Ammon's horn (tissue), 1 donor: ENCODE measurements at places on chromosomes 2 and 18.
A peak's percentile ranks its signal among the peaks of the same experiment; 100 is the strongest.

DNA sequence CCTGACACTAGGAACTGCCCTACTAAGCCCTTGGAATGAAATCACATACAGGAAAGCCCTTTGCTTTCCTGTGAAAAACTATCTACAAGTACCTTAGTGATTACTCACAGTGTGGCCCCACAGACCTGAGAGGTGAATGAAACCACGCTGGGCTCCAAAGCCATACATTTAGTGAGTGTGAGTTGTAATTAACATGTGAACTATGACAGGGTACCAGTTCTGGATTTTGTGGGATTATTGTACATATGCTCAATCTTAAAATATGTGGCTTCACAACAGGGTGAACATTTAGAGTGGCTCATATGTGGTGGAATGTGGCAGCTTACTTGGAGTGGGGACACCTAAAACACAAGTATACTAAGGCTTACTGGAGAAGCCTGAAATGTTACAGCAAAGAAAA is 12.3 kb downstream of the KCTD1 start:
- no peak for DNase-seq

GRCh38 chr2:43631618-43632317 is 5.3 kb upstream of the PLEKHH2 start:
- no peak for DNase-seq

DNA sequence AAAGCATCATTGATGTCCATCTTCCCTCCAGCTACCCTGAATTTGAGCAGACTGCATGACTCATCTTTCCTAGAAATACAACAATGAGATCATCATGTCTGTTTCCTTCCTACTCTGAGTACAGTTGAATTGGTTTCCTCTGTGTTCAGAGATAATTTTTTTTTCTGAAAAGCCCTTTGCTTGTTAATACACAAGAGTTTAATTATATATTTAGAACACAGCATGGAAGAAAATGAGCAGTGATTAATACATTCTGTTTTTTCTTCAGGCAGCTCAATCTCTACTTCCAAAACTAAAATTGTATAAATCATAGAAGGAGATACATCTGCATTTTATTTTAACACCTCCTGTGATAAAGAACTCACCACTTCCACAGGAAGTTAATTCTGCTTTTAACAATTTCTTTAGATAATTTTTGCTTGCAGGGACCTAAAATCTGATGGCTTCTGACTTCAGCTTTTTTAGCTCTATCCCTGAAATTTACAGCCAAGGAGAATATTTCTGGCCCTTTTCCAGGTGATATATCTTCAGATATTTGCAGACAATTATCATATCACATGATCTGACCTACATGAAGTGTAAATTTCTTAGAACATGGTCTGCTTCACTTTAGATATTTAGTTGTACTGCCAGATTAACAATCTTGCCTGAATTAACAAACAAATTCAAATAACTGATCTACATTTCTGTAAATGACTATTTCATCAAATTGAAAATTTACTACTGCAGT is 249.0 kb downstream of the TRIB2 start:
- DNase-seq = peak; percentile 17

DNA sequence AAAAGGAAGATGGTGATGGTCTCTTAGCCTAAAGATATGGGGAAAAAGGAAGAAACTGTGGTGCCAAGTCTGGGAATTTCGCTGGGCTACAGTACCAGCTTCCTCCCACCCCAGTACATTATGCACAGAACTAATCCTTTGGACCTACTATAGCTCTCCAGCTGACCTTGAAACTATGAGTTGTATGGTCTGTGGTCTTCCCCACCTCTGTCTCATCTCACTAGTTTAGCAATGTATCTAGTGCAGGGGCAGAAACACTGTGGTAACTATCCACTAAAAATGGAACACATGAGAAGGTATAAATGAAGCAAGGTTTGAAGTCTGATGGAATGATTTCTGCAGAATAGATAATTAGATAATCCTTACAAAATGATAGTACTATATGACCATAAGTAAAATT is 190.4 kb upstream of the CCDC150 start:
- no peak for DNase-seq

DNA sequence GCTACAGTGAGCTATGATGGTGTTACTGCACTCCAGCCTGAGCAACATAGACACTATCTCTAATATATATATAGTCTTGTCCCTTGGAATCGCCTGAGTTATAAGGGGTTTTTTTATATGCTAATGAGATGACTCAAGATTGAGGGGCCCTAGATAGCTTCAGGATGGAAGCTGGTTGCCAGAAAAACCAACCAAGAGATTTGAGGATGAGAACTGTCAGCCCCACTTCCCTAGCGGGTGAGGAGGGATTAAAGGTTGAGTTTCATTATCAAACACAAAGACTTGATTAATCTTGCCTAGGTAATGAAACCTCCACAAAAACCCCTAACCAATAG is 12.6 kb upstream of the GALM start:
- no peak for DNase-seq

- no peak for DNase-seq
Observed at GRCh38 chr2:36982467-36982866, 16.1 kb upstream of the STRN start.

DNA sequence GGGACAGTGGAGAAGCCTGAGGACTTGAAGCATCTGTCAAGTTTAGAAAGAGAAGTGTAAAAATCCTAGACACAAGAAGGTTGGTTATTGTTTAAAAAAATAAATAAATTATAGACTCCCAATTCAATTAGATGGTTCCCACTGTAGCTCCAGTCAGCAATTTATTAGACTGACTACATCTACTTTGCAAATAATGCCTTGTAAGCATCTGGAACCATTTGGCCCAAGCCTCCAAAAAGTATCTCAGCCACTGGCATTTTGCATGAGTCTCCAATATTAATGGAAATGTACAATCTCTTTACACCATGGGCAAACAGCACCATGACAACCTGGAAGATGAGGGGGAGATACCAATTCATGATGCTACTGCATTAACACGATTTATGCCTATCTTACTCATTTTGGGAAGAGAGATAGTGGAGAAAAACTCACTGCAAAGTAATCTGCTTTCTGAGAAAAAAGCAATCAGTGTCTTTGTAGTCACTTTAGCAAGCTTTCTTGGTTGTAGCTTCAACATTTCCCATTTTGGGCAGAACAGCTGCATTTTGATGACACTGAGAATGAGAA is 2.8 kb downstream of the NYAP2 start:
- DNase-seq = no peak

GRCh38 chr18:67550872-67551520 is 34.5 kb upstream of the DSEL start:
- no peak for DNase-seq

- no peak for DNase-seq
Observed at GRCh38 chr2:76731157-76731556, 791.0 kb downstream of the LRRTM4 start.

DNA sequence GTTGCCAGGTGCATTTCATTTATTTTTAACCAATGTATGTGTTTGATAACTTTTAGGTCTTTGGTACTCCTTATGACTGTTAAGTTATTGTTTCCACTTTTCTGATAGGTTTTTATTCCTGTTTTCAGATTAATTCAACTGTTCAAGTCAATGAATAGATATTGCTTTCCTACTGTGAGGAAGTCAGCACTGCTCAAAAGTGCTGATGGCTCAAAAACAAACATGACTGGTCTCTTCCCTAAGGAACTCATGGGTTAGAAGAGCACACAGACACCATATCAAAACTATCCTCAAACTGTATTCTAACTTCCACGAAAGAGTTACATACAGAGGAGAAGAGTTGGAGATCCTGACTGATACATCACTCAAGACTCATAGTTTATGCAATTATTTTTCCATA is 39.9 kb upstream of the REG3G start:
- DNase-seq = no peak

- DNase-seq = no peak
Observed at GRCh38 chr18:27704736-27705361, 472.1 kb downstream of the CDH2 start.

GRCh38 chr2:21819454-21819853 is 695.7 kb downstream of the TDRD15 start:
- no peak for DNase-seq

- DNase-seq = no peak
Observed at GRCh38 chr2:180141600-180141999, 134.5 kb upstream of the CWC22 start.

GRCh38 chr2:240526521-240526920 is 31.3 kb downstream of the ANKMY1 start:
- no peak for DNase-seq

GRCh38 chr2:194985258-194985657 is 671.8 kb upstream of the SLC39A10 start:
- no peak for DNase-seq

DNA sequence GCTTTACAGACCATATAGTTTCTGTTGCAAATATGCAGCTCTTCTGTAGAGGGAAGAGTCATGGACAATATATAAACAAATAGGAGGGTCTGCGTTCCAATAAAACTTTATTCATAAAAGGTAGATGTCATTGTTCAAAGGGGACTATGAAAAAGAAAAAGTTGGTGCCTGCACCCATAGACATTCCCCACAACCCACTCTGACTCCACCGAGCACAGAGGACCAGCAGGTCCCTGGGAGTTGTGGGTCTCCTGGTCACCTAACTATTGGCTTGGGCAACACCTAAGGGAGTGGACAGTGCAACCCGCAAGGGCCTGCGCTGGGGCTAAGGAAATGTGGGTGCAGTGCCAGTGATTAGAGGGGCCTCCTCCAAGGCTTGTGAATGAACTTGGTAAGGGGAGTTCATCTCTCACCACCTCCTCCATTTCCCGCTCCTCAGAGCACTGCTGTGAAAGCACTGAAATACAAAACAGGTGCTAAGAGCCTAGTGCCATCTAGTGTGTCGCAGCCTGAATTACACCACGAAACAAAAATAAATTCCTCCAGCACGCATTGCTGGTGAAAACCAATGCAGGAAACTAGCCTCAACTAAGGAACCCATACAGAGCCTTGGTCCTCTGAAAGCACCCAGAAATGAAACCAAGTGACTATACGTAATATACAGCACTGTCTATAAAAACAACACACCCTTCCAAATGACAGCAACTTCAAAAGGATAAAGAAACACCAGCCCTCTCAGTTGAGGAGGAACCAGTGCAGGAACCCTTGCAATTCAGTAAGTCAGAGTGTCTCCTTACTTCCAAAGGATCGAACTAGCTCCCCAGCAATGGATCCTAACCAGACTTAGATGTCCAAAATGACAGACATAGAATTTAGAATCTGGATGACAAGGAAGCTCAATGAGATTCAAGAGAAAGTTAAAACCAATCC is 166.6 kb downstream of the RNF144A start:
- DNase-seq = no peak

DNA sequence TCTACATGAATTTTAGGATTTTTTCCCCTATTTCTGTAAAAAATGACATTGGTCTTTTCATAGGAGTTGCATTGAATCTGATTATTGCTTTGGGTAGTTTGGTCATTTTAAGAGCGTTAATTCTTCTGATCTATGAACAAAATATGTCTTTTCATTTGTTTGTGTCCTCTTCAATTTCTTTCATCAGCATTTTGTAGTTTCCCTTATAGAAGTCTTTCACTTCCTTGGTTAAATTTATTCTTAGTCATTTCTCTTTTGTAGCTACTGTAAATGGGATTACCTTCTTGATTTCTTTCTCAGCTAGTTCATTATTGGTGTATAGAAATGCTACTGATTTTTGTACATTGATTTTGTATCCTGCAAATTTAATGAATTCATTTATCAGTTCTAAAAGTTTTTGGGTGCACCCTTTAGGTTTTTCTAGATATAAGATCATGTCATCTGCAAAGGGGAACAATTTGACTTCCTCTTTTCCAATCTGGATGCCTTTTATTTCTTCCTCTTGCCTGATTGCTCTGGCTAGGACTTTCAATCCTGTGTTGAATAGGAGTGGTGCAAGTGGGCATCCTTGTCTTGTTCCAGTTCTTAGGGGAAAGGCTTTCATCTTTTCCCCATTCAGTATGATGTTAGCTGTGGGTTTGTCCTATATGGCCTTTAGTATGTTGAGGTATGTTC is 36.6 kb upstream of the AAK1 start:
- DNase-seq = peak; percentile 10

DNA sequence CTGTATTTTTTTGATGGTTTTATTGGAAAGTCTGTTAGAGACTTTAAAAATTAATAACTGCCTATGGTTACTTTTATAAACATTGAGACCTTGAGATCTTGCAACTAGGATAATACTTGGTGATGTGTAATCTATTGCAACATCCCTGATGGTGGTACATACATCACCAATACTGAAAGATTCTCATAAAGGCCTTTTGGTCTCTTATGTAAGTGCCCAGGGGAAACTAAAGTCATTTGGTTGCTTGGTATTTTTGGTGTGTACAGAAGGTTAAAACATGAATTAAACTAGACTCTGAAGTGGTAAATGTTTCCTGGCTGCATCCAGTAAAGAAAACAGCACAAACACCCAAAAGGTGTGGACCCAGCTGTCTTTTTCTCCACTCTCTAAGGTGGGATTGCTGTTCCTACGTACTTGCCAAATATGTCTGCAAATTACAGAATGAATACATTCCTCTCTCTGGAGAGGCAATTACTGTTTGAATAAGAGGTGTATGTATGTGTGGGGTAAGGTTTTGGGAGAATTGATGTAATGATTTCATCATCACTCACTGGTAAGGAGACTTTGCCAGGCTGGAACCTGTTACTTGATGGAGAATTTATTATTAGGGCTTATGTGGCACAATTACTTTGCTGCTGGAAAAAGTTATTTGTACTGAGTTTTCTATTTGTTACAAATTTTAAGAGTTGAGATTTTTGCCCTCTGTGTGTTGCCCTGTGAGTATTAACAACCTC is 3.6 kb downstream of the B3GNT2 start:
- no peak for DNase-seq

DNA sequence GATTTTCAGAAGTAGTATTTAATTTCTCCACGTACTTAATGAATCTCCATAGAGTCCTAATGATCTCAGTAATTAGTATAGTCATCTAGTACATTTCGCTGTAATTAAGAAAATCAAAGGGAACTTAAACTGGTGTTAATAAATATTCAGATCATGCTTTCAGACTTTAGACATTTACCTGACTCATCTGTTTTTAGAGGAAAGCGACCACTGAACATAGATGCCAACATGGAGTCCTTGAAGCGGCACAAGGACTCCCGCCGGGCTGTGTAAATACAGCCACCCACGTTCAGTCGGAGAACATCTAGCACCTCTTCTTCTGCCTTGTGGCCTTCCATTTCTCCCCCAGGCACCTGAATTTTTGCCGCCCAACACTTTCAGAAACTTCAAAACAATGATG is 3.2 kb downstream of the KCTD18 start:
- no peak for DNase-seq
